ENCODE measurements at places on chromosomes 13 and 19.

DNA sequence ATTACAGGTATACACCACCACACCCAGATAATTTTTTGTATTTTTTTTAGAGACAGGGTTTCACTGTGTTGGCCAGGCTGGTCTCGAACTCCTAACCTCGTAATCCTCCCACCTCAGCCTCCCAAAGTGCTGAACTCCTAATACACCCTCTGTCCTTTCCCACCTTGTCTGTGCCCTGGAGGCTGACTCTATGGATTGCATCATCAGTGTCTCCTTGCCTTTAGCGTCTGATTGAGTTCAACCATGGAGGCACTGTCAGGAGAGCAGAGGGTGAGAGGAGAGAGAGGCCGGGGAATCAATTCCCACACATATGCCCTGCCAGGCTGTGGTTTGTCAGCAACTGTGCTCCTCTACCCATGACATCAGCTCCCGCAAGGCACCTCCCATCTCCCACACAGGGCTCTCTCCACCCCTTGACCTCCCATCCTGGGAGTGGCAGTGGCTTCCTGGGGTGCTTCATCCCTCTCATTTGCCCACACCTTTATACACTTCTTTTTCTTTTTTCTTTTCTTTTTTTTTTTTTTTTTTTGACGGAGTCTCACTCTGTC is 12.6 kb upstream of the LILRB4 start:
- DNase-seq = no peak

DNA sequence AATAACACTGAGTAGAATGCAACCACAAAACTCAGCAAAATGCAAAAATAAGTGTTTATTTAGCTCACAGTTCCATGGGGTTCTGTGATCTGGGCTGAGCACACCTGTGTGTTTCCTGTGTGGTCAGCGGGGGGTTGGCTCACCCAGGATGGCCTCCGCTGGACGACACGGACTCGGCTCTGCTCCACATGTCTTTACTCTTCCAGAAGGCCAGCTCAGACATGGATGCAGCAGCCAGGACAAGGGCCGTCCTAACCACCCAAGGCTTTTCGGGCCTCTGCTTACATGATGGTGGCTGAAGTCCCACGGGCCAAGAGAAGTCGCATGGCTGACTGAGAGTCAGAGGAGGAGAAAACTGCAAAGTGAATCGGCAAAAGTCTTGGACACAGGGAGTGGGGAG is 153.5 kb upstream of the IRS2 start:
- no peak for DNase-seq

DNA sequence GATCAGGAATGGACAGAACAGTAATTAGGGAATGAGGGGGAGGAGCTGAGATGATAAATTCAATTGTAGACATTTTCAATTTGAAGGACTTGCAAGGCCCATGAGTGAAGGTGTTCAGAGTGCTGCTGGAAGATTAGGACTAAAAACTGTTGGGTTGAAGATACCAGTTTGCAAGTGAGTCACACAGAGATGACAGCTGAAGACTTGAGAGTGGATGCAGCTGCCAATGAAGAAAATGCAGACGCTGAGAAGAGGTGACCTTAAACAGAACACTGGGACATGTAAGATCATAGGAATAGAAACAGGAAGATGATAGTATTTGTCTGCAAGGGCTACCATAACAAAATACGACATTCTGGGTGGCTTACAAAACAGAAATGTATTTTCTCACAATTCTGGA is 1716.5 kb upstream of the SLC10A2 start:
- DNase-seq = no peak

DNA sequence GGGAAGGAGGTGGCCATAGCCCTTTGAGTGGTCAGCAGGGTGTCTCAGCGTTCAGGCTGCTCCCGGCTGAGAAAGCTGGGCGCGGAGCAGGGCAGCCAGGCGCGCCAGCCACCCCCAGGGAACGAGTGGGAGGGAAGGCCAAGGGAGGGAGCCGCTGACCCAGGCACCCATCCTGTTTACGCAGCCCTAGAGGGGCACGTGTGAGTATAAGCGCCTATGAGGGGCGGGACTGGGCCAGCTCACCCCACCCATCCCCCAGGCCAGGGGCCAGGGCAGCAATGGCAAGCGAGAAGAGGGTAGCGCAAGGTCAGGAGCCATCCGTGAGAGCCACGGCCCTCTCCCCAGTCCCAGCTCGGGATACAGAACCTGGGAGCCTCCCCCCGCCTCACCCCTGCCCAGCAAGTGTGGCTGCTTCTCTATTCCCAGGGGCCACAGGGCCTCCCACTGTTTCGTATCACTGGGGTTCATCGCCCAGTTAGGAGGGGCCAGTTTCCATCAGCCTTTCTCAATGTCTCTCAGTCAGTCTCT is 897 bp upstream of the DMKN start:
- DNase-seq = no peak

- no peak for DNase-seq
These were observed 282.4 kb downstream of the MZT1 start for GRCh38 chr13:72444999-72445398.

DNA sequence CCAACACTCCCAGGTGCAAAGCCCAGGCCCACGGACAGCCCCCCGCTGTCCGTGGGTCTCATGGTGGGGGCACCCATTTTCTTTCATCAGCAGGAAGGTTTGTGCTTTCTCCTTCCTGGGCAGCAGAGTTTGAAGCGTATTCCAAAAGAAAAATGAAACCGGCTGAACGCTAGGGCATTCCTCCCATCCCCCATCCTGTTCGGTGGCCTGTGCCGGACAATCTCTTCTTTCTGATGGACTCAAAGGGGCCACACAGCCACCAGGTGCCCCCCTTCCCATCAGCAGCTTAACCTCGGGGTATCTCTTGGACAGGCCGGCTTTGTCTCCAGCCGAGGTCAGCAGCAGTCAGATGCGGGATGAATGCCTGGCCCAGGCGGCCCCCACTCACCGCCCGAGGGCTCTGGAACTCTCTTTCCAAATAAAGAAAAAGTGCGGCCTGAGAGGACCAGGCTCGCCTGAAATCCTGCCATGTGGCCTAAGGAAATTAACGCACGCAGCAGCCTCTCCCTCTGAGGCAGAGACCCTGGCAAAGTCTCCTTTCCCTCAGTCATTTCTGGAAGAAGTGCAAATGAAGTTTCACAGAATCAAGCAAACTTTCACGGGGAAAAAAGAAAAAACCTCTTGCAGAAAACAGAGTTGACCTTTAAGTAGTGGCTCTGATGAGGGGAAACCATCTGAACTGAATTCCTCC is 67.8 kb downstream of the RASA3 start:
- DNase-seq = no peak

- DNase-seq = no peak
These were observed 7.3 kb downstream of the PARP4 start for GRCh38 chr13:24505256-24505655.

DNA sequence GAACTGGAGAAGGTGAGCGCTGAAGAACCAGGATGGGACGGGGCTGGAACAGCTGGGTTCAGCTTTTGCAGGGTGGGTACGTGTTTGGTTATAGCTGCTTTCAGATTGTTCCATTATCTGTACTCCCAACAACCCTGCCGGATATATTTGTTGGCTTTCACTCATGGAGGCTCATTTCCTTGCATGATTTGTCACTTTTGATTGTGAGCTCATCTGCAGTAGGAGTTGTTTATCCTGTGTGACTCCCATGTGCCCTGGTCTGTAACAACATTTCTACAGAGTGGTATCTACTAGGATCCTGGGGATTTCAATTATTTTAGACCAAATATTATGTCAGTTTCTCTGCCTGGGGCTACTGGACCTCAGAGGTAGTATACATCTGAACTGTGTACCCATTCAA is 5.4 kb downstream of the ARL11 start:
- DNase-seq = no peak

DNA sequence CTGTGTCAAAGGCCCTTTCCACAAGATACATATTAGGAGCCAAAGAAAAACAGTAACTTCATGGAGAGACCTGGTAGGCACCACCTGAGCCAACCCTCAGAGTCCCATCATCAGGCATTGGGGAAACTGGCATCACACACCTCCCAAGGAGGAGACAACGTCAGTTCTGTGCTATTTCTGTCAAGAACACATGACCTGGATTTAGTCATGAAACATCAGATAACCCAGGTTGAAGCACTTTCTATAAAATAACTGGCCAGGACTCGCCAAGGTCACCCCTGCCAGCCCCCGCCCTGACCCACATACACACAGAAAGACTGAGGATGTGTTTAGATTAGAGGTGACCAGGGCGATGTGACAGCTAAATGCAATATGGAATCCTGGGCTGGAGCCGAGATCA is 35.6 kb downstream of the COL4A1 start:
- no peak for DNase-seq

DNA sequence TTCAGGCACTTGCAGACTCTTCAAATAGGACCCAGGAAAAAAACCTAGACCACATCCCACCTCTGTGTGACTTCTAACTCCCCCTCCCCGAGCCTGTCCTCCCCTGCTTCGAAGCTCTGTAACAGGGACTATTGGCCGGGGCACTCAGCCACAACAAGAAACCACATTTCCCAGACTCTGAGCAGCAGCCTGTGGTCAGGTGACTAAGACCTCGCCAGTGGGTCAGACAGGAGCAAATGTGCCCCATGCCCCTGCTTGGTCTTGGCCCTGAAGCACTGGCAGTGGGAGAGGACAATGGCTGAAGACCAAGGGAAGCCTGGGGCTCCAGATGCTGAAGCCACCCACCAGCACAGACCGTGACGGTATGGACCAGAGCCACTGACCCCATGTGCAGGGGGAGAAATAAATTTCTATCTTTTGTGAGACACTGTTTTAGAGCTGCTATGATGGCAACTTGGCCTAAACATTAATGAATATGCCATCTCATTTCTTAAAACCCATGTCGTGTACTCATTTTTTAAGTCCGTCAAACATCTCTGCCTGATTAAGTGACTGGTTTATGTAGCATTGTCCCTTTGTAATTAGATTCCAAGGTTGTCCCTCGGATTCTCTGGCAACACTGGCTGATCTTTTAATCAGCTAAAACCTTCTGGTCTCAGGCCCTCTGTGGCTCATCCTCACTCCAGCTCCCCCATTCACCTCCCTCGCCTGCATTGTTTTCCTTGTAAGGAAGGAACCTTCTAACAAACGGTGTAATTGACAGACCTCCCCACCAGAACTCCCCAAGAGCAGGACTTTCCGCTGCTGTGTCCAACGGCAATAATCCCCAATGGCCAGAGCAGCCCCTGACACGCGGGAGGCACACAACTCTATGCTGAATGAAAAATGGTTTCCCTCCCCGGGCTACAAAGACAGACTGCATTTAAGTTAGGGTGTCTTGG is 98.4 kb downstream of the STK24 start:
- no peak for DNase-seq
